SIG-M5 (cell line): ENCODE measurements at places on chromosomes 12 and 14.

DNA sequence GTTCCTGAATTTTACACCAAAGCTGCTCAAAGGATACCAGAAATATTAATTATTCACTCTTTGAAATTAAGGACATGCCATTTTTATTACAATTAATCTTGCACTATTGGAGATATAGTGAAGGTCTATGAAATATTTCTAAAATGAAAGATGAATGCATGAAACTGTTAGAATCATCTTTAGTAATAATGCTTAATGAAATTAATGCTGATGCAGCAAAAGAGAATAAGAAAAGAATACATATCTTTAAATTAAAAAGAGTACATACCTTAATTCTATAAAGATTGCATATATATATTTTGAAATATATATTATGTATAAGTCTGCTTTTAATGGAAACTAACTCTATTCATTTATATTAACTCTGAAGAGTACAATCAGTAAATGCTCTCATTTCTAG lies 236.0 kb downstream of the ALX1 start:
- DNase-seq: no peak

GRCh38 chr12:22981711-22982110 lies 356.7 kb downstream of the ETNK1 start:
- no peak for DNase-seq

DNA sequence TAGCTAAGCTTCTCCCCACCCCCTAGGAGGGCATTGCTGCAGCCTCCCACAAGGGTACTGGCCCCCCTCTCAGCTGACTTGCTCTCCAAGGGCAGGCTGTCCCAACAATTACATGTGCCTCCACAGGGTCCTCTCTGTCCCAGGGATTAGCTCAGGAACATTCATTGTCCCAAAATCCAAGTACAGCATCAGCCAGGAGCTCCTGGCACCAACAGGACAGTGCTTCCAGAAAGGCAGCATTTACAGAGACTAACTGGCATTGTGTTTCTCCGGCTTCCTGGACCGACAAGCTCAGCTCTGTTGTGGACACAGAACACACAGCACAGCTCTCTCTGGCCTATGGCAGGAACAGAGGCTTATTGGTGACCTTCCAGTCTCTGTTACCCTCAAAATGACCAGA lies 21.7 kb downstream of the ABCD4 start:
- DNase-seq: no peak

GRCh38 chr12:45339035-45339434 lies 123.1 kb downstream of the ANO6 start:
- DNase-seq: no peak

DNA sequence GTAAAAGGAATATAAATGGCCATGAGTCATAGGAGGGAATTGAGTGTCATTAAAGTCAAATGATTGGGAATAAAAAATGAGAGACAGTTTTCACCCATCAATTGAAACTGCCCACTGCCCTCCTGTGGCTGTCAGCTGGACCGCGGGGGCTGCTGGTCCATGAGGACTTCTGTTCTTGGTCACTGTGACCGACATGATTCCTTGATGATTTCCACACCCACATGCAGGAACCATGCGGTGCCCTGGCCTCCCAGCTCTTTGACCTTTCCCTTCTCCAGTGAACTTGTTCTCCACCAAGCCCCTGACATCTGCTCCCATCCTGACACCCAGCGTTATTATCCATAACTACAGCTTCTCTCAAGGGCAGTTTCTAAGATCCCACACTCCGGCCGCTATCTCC lies 48.4 kb downstream of the C12orf75 start:
- no peak for DNase-seq

DNA sequence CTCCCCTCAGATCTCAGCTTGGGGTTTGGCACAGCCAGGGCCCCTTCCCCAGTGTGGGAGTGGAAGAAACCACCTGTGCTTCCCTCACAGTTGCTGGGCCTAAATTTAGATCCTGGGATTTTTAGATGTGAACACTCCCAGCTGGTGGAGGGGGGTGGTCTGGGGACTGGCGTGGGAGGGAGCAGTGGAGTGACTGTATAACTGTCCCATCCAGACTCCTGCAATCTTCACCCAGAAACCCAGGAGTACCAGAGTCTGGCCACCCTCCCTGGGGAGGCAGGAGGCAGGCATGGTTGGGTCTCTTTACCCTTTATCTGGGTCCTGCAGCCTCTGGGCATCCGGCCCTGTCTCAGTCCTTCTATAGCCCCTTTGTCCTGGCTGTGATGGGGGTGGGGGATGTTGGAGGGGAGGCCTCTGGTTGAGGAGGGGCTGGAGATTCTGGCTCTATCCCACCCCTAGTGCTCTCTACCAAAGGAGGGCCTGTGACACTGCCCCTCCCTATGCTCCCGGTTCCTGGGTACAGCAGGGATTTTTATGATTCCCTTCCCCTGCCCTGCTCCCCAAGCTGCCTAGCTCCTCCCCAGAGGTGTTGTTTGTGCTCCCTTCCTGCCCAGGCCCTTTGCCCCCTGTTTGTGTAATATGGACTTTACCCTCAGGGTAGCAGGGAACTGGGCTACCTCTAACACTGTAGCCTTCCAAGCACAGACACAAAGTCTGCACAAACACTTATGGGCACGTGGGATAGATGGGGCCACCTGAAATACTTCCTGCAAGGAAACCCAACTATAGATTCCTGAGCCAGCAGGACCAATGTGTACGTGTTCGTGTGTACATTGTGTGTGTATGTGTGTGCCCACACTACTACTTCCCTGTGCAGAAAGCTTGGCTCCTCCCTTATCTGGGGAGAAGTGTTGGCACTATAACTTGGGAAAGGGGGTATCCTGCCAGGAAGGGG lies 1.7 kb downstream of the ERBB3 start:
- no peak for DNase-seq

DNA sequence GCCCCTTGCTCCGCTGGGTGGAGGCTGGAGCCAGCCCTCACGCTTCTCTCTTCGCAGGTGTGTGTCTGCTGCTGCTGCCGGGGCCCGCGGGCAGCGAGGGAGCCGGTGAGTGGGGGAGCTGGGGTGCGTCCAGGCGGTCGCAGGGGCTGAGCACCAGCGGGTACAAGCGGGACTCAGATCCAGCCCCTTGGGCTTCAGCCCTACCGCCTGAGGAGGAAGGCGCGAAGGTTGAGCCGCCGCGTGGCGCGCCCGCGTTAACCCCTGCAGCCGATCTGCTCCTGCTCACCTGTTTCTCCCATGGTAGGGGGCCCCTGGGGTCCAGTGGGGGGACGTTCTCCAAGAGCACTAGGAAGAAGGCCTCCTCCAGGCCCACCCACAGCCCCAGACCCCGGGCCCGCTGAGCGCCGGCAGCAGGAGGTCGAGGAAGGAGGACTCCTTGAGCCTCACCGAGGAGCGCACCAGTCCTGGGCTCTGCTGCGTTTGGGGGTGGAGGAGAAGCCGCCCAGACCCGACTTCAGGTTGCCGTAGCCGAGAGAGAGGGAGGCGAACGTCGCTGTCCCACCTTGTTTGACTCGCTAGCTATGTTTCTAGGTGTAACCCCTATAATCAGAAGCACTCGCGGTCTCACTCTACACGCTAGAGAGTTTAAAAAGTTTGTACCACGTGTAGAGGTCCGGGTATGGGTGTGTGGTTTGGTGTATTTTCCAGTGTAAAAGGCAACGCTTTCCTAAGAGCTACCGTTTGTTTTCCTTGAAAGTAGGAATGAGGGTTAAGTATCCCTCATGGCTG lies 834 bp downstream of the COCH start:
- DNase-seq: no peak

DNA sequence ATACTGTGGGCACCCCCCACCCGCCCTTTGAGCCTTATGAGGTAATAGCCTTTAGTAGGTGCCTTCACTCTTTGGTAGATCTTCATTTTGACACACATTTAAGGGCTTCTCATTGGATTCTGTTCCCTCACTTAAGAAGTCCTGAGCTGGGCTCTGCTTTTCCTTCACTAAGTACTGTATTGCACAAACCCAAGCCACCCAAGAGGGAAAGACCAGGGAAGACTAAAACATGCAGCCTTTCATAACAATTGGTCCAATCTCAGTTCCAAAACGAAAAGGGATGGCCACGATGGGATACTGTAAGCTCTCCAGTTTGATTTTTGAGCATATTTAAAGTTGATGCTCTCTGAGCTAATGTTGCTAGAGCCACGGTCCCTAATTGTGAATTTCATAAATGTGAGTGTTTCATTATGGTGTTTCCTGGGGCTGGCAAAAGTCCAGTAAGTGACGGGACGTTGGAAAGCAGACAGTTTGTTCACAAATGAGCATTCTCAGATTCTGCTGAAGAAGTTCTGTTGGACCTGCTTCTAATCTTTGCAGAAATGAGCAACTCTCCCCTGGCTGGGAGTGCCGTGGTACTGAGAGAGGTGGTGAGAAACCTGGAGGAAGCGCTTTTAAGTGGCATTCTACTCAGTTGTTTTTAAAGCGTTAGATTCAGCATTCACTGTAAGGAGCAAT lies 9.4 kb downstream of the SSPN start:
- no peak for DNase-seq

DNA sequence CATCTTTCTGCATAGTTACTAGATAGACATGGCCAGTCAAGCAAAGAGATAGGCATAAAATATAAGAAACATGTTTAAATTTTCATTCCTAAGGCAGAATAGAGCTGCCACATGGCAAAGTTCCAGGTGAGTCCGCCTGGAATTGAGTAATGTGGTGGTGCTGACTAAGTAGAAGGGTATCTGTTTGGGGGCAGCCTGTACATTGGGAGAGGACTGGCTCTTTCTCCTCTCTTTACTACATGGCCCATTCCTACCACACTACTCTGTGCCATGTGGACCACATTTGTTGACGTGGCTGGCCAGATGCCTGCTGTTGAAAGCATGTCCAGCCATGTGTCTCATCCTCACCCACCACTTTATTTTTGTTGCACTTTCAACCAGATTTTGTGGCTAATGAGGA lies 354.0 kb downstream of the ETNK1 start:
- no peak for DNase-seq

- DNase-seq: no peak
Observed at GRCh38 chr12:53200458-53201176, 6.4 kb downstream of the ITGB7 start.

GRCh38 chr14:91252871-91253794 lies 8.6 kb upstream of the GPR68 start:
- no peak for DNase-seq

DNA sequence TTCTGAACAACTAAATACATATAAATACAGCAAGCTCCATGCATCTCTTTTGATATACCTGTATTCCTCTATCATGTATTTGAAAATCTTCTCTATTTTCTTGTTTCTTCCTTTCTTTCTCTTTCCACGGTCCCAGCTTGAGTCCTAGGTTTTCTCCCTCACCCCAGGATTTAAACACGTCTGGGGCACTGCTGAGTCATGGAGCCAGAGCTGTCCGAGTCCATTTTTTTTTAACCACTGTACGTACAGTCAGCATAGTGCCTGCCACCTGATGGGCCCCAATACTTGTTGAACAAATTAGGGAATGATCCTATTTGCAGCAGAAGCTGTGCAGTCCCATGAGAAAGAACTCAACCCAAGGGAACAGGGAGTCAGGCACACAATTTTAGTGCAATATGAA lies 158.1 kb downstream of the ATP23 start:
- DNase-seq: no peak

GRCh38 chr14:42187846-42188245 lies 581.2 kb downstream of the LRFN5 start:
- no peak for DNase-seq

GRCh38 chr12:124919521-124920352 lies 5.3 kb upstream of the UBC start:
- DNase-seq: no peak

- no peak for DNase-seq
Observed at GRCh38 chr12:79301181-79301580, 389.6 kb downstream of the PAWR start.

DNA sequence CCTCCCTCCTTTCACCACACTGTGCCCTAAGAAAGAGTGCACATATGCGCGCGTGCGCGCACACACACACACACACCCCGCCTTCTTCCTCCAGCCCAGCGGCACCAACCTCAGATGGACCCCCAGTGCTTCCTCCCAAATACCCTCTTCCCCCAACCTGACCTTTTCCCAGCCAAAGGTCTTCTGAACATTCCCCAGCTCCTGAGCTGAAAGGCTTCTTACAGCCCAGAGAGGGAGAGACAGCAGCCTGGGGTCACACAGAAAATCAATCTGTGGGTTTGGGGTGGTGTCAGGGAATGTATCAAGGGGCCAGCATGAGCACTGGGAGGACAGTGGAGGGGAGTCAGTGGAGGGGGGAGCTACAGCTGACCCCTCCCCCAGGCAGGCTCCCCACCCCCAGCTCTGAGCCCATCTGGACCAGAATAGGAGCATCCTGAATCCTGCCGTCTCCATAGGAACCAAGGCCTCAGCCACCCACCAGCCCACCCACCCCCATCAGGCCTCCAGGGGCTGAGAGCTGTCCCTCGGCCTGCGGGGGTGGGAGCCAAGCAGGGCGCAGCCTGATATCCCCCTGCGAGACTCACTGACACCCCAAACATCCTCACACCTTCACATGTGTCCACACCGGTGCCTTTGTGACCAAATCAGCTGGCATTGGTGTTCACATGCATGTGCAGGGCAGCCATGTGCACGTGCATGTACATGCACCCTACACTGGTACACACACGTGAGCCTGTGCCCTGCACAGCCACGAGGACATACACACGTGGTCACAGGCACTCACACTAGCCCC lies 5.7 kb downstream of the RASAL1 start:
- no peak for DNase-seq

- no peak for DNase-seq
Observed at GRCh38 chr14:93230539-93230938, 23.5 kb downstream of the UBR7 start.
